ENCODE measurements at places on chromosomes 4 and X.
A peak's percentile ranks its signal among the peaks of the same experiment; 100 is the strongest.

- DNase-seq = no peak
Measured at GRCh38 chrX:30627818-30628652, 25.2 kb upstream of the GK start.

- DNase-seq = no peak
Measured at GRCh38 chr4:75708218-75708691, 16.1 kb upstream of the USO1 start.

- peak; percentile 84 for DNase-seq
Measured at GRCh38 chr4:26985873-26986272, 125.2 kb downstream of the STIM2 start.

DNA sequence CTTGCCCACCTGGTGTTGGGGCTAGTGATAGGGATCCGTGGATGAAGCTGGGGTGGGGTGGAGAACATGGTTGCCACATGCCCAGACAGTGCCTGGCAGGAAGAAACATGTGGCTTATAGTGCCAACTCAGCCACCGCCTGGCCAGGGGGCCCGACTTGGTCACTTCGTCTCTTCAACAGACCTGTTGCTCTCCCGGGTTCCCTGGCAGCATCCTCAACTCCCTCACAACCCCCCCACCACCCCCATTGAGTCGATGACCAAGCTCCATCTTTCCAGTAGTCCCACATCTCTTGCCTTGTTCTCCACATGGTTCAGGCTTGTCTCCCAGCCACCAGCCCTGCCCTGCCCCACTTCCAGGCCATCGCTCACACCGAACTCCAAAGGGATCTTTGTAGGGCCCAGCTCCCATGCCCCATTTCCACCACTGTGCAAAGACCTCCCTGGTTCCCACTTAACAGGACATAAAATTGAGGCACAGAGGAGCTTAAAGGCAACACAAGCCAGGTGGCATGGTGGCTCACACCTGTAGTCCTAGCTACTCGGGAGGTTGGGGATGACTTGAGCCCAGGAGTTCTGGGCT, 7.8 kb downstream of the PNCK start:
- DNase-seq = no peak

GRCh38 chr4:39263895-39264294, 81.6 kb downstream of the WDR19 start:
- no peak for DNase-seq
